T-helper 22 cell (primary cell): ENCODE measurements at places on chromosomes 16 and 17.

DNA sequence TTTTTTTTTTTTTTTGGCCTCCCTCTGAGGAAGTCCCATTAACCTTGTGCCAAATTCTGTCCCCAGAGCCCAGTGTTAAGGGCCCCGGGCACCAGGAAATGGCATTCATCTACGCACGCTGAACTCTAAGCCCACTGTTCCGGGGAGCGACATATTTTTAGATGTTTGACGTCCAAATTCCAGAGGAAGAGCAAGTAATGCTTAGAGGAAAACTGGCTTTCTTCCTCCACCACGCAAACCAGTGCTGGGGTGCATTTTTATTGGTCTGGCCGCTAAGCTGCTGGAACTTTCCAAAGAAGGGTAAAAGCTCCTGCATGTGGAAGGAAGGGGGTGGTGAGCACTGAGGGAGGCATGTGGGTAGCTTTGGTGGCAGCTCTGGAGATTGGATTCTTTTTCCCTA lies 8.3 kb downstream of the WFDC1 start:
- DNase-seq: no peak

GRCh38 chr17:32722733-32723132 lies 154.2 kb downstream of the MYO1D start:
- DNase-seq: no peak

DNA sequence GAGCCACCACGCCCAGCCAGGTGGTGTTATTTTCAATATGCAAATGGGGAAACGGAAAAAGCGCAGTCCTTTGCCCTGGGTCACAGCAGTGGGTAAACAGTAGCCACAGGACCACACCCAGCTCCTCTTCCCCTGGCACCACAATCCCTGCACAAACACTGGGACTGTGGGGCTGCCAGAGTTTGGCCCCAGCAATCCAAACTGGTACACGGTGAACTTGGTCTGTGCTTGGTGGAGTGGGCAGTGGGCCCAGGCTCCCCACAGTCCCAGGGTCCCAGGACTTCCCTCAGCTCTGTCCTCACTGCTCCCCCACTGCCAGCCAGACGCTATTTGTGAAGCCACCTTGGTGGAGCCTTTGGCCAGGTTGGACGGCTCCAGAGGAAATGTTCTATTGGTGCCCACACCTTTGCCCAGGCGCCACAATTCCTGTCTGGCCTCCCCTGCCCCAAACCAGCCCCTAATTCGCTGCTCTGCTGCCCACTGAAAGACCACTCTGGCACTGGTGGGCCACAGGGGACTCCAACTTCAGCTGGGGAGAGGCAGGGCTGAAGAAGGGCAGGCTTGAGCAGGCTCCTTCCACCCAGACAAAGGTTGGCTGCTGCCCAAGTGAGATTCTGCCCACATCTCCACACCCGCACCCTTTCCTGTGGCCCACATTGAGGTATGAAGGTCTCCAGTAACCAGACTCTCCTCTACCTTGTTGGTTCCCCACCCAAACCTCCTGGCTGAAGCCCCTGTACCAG lies 2.1 kb downstream of the CHAD start:
- no peak for DNase-seq

DNA sequence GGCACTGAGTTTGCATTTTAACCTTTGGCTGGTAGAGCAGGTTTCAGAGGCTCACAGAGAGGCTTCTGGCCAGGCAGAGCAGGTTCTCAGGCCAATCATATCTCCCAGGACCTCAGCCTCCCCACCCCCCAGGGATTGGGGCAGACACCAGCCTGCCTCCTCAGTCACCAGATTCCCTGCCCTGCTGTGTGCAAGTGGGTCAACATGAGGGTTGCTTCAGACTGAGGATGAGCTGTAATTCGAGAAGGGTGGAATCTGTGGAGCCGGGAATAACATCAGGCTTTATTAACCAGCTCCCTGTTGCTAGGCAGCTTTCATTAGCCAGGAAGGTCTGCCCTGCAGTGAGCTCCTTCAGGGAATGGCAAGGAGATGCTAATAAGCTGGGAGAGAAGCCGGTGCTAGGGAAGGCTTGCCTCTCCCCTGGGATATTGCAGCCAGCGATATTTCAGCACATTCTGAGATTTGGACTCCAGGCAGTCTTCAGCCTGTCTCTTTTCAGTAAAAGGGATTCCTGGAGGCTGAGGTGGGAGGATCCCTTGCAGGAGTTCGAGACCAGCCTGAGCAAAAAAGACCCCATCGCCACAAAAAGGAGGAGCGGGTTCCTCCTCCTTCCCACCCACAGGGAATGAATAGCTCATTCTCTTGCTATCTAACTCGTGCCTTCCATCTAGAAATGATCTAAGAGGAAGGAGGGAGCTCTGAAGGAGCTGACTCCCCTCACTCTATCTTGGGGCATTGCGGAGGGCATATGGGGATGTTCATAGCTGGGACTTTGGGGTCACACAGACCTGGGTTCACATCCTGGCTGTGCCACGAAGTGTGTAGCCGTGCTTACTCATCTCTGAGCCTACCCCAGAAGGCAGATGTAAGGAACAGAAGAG lies 10.7 kb downstream of the SGSM2 start:
- no peak for DNase-seq

- no peak for DNase-seq
Observed at GRCh38 chr16:57937861-57938260, 33.1 kb downstream of the CNGB1 start.

DNA sequence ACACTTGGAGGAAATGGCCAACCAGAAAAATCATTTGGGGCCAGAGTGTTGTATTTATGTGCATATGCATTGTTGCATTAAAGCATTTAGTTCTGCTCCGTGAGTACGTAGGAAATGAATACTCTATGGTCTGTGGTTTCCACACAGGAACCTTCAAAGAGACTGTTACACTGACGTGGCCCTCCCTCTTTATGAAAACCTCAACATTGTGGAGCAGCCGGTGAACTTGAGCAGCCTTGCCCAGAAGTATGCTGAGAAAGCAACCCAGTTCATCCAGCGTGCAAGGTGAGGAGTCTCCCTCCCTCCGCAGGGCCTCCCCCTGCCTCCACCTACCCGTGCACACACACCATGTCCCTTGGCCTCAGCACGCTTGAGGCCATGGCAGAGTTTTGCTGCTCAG lies 65.2 kb downstream of the ARSG start:
- peak; percentile 62 for DNase-seq

GRCh38 chr17:4272972-4273368 lies 9.2 kb upstream of the ANKFY1 start:
- no peak for DNase-seq

GRCh38 chr16:75311383-75311938 lies 60.0 kb upstream of the BCAR1 start:
- DNase-seq: no peak

DNA sequence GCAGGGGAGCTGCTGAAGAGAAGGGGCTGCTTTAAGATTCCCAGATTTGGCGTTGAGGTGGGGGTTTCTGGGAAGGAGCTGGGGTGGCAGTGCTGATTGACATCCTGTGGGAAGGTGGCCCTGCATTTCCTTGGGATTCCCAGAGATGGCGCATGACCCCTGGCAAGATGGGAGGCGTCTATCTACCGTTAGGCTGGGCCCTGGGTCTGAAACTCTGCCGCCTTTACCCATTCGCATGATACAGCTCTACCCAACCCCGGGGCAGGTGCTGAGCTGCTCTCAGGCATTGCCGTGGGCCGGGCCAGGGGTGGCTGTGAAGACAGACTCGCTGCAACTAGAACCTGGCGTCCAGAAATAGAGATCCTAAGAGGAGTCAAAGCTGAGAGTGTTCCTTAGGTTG lies 9.9 kb upstream of the MVD start:
- no peak for DNase-seq

- no peak for DNase-seq
Observed at GRCh38 chr17:16516594-16517051, 24.6 kb upstream of the LRRC75A start.

GRCh38 chr17:927611-928461 lies 51.7 kb downstream of the NXN start:
- DNase-seq: no peak

DNA sequence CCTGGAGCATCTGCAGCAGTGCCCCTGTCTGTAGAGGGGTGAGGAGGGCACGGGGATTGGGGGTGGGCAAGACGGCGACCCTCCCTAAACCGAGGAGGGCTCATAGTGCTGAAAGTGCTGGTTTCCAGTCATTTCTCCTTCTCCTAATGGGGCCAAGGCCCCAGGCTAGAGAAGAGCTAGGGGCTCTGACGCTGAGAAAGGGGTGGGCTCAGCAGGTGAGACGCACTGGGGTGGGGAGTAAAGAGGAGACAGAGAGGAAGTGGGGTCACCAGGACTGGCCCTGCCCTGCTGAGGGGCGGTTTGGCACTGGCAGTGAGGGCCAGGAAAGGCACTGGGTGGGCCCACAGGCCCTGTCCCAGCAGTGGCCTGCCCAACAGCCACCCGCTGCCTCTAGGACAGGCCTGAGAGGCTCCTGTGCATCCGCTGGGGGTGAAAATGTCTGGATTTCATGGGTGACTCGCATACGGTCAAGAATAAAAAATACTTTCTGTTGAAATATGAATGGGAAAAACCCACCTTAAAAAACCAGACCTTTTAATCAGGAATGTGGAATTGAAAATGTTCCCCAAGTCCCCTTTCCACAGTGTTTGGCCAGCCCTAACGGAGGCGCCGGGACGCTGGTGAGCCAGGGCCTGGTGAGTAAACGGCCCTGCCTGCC lies 122.4 kb upstream of the SMURF2 start:
- no peak for DNase-seq

- no peak for DNase-seq
Observed at GRCh38 chr16:25045696-25046381, 30.7 kb upstream of the ARHGAP17 start.

GRCh38 chr17:78716814-78717393 lies 65.2 kb downstream of the CYTH1 start:
- DNase-seq: no peak

DNA sequence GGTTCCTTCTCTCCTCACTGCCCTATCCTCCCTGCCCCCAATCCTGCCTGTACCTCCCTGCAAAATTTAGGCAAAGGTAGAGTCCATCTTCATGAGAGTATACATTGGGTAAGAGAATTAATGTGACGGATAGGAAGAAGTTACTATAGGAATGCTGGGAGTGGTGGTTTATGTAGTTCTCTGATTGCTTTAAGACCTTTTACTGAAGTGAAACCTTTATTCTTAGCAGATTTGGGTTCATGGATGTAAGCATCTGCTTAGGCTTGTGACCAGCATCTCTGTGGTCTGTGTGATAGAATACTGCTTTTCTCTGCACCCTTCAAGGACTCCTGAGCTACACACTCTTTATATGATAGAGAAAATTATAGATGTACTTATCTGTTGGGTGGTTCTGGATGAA lies 127.3 kb downstream of the PRKCA start:
- DNase-seq: no peak

- no peak for DNase-seq
Observed at GRCh38 chr16:3094289-3095027, 4.6 kb downstream of the ZSCAN10 start.

- no peak for DNase-seq
Observed at GRCh38 chr17:35543856-35544255, 6.4 kb upstream of the SLFN12L start.

DNA sequence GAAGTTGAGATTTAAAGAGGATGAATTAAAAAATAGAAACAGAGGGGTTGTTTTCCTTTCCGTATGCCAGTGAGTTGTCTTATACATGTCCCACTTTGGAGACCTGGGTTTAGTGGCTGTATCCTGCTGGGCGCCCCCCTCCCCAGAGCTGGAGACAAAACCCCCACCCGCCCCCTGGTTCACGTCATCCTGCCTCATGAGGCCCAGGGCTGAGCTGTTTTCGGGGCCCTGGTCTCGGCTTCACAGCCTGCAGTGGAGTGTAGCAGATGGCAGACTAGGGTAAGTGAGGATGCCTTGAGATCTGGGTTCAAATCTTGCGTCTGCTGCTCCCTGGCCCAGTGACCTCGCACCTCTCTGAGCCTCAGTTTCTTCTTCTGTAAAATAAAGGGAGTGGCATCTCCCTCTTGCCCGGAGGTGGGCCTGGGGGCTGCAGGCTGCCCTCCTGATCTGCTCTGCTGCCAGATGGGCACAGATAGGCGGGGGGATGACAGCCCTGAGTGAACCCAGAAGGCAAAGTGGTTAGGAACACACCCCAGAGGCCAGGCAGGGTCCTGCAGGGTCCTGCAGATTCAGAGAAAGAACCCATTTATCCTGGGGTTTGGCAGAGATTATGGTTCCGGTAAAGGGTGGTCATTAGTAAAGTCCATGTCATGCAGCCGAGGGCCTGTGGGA lies 45.1 kb downstream of the SOCS3 start:
- no peak for DNase-seq

DNA sequence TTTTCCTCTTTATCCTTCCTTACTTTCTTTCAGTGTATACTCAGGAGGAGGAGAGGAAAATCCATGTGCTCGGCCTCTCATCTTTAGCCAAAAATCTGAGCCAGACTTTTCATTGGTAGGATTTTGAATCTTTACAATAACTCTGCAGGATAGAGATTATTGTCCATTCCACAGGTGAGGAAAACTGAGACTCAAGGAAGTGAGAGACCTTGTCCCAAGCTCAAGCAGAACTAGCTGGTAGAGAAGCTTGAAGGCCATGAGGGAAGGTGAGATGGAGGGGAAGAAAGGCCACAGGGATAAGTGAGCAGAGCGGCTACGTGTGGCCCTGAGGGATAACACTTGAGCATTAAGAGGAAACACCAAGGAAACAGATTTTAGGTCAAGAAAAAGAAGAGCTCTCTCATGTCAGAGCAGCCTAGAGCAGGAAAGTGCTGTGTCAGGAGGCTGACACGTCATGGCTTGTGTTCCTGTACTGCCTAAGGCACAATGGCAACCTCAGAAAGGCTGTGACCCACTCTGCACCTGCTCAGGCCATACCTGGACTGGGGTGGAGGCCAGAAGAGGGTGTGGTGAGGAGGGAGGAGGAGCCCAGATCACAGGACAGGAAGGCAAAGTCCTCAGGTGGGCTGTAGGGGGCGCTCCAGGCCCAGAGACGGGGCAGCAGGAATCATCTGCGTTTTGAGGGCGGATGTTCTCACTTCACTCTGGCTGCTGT lies 11.9 kb downstream of the MT4 start:
- DNase-seq: peak; percentile 65

GRCh38 chr17:47297661-47298400 lies 25.9 kb upstream of the EFCAB13 start:
- DNase-seq: no peak

- no peak for DNase-seq
Observed at GRCh38 chr17:7897773-7898172, 9.2 kb downstream of the CHD3 start.

DNA sequence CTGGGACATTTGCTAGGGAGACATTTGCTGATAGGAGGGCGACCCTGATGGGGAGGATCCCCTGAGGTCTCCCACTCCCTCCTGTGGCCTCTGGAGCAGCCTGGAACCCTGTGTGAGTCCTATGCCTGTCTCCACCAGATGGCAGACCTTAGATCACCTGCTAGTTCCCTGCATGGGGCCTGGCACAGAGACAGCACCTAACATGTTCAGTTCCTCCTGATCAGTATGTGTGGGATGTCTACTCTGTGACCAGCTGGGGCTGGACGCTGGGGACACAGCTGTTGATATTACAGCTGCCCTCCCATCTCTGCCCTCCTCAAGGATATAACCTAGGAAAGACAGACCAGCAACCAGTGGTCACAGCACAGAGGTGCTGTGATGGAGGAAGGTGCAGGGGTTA lies 1.1 kb upstream of the ADCY7 start:
- no peak for DNase-seq

- no peak for DNase-seq
Observed at GRCh38 chr17:39416141-39416540, 14.7 kb upstream of the FBXL20 start.

GRCh38 chr17:33838281-33838680 lies 416.8 kb upstream of the CCL2 start:
- no peak for DNase-seq
